Stimulated activated CD8-positive, alpha-beta memory T cell treated with anti-CD3 and anti-CD28 coated beads, Interleukin-15, amount 100 ng/mL, for 48 hours (primary cell): ENCODE measurements at places on chromosomes 16 and 17.

DNA sequence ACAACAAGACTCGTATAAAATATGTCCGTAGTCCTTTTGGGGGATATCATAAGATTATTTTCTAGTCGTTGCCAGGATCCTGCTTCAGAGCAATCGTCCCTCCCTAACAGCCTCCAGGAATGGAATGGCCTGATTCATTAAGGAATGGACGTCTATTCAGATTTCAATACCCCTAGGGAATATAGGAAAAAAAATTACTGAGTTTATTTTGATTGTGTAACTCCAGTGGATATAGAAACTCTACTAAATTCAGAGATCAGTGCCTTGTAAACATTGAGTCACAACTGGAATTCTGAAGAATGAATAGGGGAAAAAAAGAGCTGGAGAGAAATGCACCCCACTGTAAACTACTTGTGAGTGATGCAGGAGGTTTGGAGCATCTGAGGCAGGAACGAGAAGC is 1171.5 kb upstream of the GOT2 start:
- DNase-seq = no peak

DNA sequence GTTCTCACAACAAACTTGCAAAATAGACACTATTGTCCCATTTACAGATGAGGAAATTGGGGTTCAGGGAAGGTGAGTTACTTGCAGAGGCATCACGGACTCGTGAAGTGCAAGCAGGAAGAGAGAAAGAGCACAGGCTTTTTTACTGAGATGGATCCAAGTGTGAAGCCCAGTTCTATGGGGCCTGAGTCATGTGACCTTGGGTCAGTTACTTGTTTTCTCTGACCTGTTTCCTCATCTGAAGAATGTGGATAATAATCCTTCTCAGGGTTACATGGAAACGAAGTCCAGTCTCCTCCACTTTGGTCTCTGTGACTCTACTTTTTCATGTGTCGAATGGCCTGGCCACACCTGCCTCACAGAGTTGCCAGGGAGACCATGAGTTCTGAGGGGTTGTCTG is 134.4 kb downstream of the SPACA3 start:
- no peak for DNase-seq

DNA sequence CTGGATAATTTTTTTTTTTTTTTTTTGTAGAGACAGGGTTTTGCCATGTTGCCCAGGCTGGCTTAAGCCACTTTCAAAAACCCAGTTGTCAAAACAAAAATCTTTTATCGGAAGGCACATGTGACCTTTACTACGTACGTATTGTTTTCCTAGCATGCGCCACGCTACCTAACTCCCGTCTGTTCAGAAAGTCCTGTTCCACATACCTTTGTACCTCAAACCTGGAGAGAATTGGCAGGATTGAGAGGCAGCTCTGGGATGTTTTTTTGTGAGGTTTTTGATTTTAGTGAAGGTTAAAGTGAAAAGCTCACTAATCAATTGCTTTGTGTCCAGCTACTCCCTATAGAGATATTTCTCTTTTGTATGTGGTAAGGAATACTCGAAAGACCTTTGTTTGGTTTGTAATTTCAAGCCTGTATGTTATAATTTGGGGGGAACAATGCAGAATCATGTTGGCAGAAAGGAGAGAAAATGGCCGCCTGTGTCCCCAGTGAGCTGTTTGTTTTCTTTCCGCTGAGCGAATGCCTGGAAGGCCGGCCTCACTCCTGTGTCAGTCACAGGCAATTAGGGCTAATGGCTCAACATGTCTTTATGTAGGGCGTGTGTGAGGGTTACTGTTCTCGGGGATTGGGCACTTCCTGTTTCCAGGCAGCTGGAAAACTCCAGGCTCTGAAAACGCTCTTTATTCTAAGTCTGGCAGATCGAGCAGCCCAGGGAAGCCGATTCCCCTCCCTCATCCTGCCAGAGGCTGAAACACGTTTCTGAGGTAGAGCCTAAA is 60.8 kb upstream of the CLEC18A start:
- no peak for DNase-seq

DNA sequence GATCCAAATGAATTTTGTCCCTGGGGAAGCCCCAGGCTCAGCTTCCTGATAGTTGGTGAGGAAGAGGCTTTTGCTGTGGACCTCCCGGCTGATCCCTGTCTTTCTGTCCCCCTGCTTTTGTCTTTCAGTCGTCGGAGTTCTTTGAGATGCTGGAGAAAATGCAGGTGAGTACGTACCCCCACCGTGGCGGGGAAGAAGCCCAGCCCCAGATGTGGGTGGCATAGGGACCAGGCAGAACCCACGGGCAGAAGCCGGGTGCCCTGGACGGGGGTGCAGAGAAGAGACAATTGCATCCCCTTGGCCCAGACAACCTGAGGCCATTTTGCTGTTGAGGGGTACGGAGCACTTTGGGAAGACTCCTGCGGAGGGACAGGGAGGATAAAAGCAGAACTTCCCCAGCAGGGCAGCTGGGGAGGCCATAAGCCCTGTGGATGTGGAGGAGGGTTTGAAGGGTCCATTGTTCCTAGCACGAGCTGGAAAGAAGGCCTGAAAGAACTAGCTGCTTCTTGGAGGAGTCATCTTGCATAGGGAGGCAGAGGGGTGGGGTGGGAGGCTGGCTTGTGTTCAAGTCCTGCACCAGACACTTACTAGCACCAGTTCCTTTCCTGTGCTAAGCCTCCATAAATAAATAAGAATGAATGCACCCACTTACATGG is 105.6 kb downstream of the OR1D5 start:
- DNase-seq = no peak

DNA sequence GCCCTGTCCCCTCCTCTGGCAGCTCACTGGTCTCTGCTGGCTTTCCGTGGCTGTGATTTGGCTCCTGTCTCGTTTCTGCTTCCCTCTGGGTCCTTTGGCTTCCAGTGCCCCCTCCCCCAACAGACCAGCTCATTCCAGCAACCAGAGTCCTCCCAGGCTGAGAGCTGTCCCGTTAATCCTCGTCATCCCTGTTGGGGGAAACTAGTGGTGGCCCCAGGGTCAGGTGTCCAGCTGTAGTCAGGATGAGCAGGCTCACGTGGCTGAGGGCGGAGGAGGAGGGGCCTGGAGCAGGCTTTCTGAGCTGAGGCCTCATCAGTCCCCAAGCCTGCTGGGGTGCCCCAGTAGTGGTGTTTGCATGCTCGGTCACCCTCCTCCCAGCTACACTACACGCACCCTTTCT is 10.7 kb upstream of the CBX4 start:
- no peak for DNase-seq

GRCh38 chr17:46818316-46818928 is at the start of gene WNT3:
Gene WNT3 (minus strand): TSS chr17:46818692. CDS start chr17:46818597, 95 bp downstream.
- peak; percentile 25 for DNase-seq

- DNase-seq = no peak
These were observed 72.2 kb upstream of the MPHOSPH6 start for GRCh38 chr16:82242201-82242600.

DNA sequence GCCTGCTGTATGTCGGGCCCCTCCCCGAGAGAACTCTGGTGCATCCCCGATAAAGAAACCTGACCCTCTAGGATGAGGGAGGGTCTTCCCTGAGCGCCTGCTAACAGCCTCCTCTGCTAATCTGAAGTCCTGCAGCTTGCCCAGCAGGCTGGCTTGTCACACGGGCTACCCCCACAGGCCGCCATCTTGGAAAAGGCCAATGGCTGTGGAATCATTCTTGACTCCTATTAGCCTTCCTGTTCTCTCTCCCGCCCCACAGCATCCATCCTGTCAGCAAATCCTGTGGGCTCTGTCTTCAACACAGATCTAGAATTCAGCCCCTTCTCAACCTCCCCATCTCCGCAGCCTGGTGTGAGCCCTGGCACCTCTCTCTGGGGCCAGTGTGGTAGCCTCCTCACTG is 12.0 kb downstream of the IL4R start:
- no peak for DNase-seq

DNA sequence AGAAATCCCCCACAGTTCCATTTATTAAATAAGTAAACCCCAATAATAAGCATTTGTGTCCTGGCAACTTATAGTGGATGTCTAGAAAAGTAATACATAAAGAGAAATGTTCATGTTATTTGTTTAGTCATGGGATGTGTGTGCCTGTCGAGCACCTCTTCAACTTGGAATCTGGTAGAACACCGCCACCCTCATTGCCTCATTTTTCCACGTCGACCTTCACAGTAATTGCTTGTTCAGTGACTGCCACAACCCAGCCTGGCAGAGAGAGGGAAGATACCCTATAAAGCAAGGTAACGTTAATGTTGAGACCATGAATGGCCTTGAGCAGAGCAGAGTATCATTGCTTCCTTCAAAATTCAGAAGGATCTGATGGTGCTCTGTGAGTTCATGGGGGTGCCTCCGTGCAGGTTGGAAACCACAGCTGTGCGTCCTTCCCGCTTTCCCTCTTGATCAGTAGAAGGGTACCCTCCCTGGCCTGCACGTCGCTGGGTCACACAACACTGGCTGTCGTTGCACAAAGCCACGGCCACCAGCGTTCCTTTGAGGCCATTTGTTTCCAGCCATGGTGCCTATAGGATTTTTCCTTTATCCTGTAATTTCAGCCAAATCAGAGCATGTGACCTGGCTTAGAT is 3.7 kb upstream of the DNASE1 start:
- DNase-seq = no peak

GRCh38 chr17:76007131-76007849 is 6.6 kb downstream of the CDK3 start:
- no peak for DNase-seq

DNA sequence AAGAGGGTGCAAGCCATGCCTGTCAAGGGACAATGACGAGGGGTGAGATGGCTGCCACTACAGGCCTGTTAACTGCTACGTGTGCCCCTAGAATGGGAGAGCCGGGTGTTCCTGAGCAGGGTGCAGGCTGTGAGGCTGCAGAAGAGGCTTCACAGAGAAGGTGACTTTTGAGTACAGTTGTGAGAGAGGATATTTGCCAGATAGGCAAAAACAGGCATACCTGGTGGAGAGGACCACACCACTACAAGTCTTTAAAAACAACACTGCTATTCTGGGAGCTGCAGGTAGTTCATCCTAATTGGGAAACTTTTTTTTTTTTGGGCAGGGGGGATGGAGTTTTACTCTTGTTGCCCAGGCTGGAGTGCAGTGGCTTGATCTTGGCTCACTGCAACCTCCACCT is 50.7 kb upstream of the ICAM2 start:
- DNase-seq = no peak

DNA sequence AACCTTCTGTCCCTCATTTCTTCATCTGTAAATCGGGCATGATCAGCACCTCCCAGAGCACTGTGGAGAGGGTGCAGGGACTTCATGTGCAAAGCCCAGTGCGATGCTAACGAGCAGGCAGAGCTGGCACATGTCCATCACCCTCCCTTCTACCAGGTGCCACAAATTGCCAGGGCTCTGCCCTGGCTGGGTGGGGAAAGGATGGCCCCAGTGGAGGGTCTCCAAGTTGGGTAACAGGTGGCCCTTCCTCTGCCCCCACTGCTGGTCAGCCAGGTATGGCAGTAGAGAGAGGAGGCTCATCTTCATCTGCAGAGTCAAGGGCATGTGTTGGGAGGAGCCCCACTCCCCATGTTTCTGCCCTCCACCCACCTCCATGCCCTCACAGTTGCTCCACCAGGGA is 61.5 kb upstream of the CDH5 start:
- no peak for DNase-seq

DNA sequence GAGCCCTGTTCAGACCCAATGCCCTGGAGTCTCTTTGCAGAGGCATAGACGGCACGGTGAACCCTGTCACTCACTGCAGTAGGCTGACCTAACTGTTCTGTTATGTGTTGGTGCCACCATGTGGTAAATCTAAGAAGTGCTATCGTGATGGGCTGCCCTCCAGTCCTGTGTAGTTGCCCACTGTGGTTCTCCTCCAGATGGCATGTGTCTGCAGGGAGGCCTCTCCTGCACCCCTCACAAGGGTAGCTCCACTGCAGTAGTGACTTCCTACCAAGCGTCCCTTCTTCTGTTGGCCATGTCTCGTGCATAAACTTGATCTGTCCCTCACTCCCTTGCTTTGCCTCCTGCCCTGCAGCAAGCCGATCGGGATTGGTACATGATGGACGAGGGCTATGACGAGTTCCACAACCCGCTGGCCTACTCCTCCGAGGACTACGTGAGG is 5.8 kb downstream of the DHX38 start:
- DNase-seq = peak; percentile 16

GRCh38 chr17:83199500-83200201 is 120.2 kb downstream of the METRNL start:
- peak; percentile 88 for DNase-seq

DNA sequence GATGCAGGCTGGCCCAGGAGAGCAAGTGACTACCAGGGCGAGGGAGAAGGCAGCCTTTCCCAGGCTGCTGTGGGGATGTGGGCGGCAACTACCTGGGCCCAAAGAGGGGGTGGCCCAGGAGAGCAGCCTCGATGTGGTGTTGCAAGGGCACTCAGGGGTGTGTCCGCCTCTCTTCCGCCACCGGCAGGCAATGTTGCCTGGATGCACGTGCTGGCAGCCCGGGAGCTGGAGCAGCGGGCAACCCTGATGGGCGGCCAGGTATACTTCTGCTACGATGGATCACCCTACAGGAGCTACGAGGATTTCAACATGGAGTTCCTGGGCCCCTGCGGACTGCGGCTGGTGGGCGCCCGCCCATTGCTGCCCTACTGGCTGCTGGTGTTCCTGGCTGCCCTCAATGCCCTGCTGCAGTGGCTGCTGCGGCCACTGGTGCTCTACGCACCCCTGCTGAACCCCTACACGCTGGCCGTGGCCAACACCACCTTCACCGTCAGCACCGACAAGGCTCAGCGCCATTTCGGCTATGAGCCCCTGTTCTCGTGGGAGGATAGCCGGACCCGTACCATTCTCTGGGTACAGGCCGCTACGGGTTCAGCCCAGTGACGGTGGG is 2.7 kb downstream of the HSD3B7 start:
- no peak for DNase-seq

DNA sequence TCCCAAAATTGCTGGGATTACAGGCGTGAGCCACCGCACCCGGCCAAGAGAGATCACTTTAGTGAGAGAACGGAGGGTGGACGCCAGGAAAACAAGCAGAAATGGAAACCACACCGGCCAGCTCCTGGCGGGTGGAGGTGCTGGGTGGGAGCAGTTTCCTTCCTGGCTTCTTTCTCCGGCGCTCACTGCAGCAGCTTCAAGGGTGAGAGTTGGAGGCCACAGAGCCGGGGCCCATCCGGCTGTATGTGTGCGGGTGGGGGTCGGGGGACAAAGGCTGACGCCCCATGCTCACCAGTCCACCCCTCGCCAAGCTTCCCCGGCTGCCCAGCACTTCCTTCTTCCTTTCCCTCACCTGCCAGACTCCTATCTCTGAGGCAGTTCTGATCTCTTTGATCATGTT is 13.5 kb upstream of the BHLHA9 start:
- no peak for DNase-seq

DNA sequence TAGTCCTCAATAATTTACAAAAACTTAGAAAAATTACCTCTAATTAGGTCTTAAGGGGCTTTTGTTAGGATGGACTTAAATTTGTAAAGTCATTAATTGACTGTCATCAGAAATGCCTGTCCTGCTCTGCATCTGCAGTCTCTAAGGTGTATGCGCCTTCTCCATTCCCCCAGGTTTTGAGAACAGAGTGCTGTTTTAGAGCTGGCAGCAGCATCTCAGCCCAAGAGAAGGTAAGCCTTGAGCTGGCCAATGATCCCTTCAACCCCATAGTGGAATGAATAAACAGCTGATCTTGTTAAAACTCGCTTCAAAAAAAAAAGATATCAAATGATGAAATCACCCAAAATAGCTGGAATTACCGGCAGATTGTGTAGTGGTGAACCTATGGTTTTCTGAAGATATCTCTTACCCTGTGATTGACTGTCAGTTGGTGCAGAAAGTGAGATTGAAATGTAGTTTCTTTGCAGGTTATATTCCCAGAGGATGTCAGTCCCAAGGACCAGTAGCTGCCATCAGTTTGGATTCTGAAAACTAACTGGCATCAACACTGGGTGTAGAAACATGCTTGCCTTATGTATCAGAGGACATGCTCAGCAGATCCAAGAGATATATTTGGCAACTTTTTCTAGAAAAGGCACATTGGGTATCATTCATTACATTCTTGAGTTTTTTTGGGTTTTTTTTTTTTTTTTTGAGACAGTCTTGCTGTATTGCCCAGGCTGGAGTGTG is 25.7 kb downstream of the TRPV2 start:
- DNase-seq = no peak
